Right atrium auricular region (tissue), 2 donors: ENCODE measurements at places on chromosomes 5 and 9.

DNA sequence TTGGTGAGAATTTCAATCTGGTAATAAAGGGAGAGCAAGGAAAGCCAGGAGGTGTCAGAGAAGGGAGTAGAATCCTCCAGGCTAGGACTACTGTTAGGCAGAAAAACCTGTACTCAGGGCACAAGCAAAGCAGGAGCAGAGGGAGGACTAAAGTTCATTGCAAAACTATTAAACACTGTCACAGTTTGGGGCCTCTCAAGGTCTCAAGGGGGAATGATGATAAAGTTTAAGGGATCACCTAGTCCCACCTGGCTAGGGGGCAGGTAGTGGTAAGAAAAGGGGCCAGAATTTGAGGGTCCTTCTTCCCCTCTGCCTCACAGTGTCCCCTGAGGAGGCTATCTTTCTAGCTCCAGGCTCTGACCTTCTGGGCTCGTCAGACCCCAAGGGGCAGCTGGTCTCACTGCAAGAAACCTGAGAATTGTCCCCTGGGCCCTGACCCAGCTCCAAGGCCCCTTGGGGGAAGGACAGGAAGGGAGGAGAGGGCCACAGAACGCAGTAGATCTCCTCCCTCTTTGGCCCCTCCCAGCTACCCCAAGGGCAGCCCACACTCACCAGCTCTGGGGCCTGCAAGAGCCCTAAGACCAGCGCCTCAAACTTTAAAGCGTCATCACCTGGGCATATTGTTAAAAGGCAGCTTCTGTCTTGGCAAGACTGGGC lies 974 bp downstream of the CCDC69 start:
- peak; percentile 75 for DNase-seq

DNA sequence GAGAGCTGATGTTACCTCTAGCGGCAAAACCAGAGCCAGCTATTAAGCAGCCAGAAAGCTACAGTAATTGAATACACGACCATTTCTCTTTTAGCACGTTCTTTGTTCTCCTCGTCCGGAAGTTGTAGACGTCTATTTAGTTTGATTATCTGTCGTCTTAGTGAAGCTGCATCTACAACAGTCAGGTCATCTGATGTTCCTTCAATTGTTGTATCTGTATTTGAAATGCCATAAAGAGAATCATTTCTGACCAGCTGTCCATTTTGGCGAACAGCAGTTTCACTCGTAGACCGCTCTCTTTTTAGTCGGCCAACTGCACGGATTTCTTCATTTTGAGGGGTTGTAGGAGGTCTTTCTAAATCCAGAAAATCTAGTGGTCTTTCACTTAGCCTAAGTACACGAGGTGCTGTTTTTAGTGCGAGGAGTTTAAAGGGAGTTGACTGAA lies 12.6 kb downstream of the PDE6A start:
- no peak for DNase-seq

DNA sequence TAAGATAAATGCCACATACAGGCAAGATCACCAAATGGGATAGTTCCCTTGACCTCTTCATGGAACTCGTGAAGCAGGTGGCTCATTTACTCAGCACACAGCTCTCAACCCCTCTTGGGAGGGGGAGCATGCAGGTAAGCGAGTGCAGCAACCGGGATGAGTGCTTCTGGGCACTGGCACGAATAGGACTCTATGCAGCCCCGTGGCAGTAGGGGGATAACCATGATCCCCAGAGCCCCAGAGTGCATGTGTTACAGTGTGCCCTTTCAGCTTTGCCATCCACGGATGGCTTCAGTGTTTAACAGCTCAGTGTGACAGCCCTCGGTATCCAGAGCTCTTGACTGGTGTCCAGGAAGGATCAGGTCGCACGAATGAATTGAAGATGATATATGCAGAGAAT lies 1187.1 kb downstream of the CDH9 start:
- no peak for DNase-seq

DNA sequence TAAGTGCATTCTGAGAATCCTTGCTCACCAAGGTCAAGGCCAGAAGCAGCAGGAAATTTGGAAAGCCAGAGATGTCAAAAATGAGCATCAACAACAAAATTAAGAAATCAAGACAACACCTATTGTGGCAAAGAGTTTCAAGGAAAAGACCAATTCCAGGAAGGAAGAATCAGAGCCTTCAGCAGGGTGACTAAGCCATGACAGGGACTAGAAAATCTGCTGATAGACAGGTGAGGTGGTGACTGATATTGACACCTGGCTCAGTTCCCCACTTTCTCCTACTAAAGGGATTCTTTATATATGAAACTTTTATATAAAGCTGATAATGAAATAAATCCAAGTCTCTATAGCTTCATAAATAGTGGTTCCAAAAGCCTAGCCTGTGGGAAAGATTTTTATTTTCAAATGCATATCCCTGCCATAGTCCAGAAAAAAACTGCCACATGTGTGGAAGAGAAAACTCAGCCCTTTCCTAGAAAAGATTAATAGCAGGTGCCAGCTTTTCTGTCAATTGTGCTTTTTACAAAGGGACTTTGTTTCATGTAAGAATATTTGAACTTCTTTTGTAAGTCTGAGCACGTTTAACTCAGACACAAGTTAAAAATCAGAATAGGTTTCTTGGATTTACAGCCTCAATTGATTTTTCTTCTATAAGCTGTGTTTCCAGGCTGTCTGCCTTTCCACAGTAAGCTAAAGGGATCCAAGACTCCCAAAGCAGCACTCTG lies 81.1 kb upstream of the GRAMD2B start:
- DNase-seq, result no peak
